Activated T-cell treated with anti-CD3 and anti-CD28 coated beads, Interleukin-2, amount 50 U/mL, for 72 hours (primary cell): ENCODE measurements at places on chromosomes 12 and 14.

- DNase-seq: no peak
These were observed 107.5 kb upstream of the DYRK2 start for GRCh38 chr12:67540920-67541624.

DNA sequence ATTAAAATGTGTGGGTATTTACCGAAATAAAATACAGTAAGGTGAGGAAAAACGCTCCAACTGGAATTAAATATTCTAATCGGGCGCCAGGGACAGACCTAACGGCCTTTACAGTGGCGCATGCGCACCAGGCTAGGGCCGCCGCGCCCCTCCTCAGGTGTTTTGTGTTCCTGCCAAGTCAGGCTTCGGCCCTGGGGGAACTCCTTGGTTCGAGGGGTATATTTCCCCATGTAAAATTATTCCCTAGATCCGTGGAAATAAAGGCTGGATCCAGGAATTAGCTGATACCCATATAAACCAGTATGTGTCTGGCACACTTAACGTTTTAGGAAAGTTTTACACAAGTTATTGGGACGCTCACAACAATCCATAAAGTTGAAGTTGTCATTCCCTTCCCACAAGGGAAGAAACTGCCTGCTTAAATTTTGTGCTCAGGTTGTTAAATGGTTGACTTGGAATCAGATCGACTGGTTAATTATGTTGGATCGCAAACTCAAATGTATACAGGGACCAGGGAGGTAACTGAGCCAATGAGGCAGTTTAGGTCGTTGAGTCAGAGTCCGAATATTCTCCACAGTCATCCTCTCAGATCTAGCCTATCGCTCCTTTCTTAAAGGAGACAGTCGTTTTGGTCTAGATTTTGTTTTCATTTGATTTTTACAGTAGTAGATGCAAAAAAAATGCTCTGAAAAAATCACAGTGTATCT lies 621 bp upstream of the ANAPC7 start:
- DNase-seq: peak; percentile 82

GRCh38 chr14:80653956-80654355 lies 287.6 kb downstream of the CEP128 start:
- DNase-seq: no peak

- no peak for DNase-seq
These were observed 1186.2 kb downstream of the BCL11B start for GRCh38 chr14:98085751-98086150.

DNA sequence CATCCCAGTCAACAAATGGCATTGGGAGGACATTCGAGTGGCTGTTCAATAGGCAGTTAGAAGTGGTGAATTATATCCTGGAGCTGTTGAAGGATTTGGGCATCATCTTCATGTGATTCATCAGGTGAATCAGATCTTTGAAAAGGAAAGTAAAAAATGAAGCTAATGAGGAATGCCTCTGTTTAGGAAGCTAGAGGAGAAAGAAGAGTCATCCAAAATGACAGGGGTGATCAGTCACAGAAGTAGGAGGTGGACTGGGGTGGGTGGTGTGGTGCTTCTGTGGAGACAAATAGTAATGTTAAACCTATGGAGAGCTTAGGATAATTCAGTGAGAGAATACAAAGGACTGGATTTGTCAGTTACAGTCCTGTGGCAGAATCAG lies 32.7 kb downstream of the DIP2B start:
- DNase-seq: no peak

- DNase-seq: peak; percentile 25
These were observed 874 bp upstream of the RNU6-8 start for GRCh38 chr14:32203928-32204357.

DNA sequence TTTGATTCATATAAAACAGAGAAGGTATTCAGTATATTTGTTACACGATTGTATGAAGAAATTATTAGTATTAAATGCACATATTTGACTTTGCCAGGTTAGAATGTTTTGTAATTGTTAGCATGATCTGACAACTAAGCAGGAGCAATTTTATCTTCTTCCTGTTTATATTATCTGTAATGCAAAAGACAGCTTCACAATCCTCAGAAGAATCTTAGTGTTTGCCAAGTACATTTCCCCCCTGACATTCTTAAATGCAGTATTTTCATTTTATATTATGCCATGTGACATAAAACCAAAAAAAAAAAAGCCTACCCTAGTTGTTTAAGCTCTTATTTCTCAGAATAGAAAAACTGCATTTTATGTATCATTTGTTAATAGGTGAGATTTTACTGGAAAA lies 469.4 kb downstream of the FOXG1 start:
- no peak for DNase-seq

- no peak for DNase-seq
These were observed 28.5 kb upstream of the ANHX start for GRCh38 chr12:133264173-133264572.

GRCh38 chr12:52380271-52380694 lies 5.2 kb downstream of the KRT84 start:
- no peak for DNase-seq

- DNase-seq: no peak
These were observed 14.1 kb downstream of the CMAS start for GRCh38 chr12:22059976-22060647.

DNA sequence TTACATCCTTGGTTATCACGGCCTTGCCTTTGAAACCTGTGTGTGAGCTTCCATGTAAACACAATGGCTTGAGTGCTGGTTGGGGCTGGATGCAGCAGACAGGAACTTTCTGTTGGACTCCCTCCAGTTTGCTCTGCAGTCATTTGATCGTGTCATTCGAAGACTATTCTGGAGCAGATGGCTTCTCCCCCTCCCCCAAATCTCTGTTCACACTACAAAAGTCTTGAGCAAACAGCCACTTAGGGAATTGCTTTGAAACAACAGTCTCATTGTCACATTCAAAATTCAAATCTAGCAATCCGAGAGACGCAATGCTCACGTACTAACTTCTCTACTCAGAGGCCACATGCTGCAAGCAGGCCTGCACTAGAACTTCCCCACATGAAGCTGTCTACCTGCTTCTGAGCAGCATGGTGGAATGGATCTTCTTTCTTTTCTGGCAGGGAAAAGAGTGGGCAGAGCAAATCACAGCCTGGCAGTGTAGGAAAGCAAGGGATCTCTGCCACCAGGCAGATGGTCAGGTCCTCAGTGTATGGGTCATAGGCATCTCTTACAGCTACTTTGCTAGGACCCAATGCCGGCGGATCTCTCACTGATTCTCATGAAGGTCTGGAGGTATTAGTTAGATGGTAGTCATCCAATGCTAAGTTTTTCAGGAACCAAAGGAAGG lies 214.2 kb downstream of the PPM1H start:
- no peak for DNase-seq
